ENCODE measurements at places on chromosomes 1 and 21. TPM values are rescaled to one million over a fixed set of nuclear protein-coding genes. Genes with fewer than 3 reads are reported as not detected.

- no peak for DNase-seq
Measured at GRCh38 chr1:19219451-19219850, 9.4 kb upstream of the UBR4 start.

GRCh38 chr1:84834419-84835064 is 58.5 kb downstream of the LPAR3 start:
- DNase-seq, result no peak

DNA sequence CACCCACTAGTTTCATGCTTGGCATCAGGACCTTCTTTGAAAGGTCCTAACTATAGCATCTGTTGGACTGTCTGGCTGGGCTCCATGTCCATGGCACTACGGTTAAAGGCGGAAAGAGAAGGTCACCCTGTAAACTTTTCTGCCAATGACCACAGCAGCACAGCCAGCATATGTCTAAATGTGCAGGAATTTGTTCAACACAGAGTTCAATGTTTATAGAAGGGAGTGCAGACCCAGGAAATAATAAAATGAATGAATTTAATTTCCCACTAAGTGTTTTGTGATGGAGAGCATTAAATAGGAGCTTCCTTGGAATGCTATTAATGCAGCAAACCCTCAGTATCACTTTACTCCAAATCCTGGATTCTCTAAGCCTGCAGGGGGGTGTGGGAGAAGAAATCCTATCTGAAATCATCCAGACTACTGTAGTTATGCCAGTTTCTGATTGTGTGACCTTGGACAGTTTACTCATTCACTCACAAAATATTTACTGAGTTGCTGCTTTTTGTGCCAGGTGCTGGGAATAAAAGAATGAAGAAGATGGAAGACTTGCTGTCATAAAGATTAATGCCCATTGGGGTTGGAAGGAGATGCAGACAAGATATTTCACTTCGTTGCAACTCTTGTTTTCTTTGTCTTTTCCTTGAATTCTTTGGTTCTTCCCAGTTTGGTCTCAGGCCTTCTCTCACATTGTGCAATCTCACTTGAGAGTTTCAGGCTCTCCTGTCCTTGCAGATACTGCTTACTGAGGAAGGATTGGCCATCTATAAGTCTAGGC is 195.0 kb downstream of the ROR1 start:
- DNase-seq, result no peak

DNA sequence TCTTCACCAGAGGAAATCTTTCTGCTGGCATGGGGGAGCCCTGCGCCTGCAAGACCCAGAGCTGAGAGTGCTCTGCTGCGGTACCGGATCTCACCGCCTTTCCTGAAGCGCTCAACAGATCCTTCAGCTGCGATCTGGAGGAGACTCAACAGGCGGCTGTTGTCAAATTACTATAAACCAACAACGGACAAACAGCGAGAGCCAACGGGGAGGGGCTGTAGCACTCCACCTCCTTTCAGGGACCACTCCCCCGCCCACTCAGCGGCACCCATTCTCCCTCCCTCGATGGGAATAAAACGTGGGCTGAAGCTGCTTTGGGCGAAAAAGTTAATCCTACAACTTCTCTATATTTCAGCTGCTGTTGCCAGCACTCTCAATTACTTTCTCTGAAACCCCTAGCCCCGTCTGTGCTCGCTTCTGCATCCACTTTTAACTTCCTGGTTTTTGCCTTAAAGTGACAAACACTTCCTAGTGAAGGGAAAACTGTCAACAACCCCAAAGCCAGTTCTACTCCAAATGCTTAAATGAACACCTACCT is at the start of gene FMO5:
TSS of gene FMO5 (minus strand) at position 147 of the 538 bp plus-strand sequence. CDS start 310 bp downstream, outside the sequence.
- DNase-seq, result peak; percentile 76

DNA sequence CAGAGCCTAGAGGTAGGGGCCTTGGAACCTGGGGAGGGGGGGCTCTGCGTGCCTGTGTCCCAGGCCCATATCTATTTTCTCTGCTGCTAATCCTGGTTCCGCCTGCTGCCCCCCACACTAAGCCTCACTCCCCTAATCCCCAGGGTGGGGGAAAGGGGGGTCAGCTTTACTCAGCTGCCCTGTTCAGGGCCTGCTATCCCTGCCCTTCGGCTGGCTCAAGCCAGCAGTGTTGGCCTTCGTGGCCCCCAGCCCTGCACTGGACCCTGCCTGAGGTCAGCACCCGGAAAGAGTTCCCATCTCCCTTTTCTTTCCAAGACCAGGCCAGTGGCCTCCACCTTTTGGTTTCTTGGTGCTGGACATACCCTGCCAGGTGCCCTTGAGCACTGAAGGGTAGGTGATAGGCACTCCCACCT is 8.4 kb downstream of the ZBTB7B start:
- no peak for DNase-seq

GRCh38 chr1:151534662-151535278 is 5.3 kb upstream of the TUFT1 start:
- DNase-seq, result peak; percentile 80

DNA sequence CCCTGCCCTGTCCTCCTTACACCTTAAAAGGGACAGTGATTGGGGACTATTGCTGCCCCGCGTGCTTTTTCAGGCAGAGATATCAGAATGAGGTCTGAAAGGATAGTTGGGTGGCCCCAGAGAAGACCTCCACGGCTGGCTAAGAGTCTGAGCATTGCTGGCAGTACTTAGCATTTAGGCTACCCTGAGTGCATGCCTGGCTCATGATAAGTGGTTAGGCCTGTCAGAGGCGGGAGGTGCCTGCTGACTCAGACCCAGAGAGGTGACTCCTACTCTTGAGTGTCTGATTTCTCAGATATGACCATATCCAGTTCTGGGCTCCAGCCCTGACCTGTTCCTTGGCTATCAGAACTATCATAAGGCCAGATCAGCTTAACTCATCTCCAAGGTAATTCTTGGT is 213.7 kb downstream of the PBX1 start:
- no peak for DNase-seq

DNA sequence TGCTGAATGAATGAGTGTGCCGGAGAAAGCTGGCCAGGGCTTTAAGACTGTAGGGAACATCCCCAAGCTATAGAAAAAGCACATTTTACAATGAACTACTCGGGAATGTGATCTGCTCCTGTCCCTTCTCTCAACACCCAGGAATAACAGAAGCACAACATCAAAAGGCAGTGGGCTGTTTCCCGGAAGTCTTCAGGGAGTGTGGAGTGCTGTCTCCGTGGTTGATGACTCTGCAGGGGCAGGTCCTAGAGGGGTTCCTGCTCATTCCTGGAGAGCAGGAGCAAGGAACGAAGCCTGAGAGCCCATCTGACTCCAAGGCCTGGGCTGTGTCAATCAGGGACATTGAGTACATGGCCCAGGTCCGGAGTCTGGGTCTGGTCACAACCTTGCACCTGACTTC is 4.9 kb upstream of the IL22RA1 start:
- DNase-seq, result no peak

DNA sequence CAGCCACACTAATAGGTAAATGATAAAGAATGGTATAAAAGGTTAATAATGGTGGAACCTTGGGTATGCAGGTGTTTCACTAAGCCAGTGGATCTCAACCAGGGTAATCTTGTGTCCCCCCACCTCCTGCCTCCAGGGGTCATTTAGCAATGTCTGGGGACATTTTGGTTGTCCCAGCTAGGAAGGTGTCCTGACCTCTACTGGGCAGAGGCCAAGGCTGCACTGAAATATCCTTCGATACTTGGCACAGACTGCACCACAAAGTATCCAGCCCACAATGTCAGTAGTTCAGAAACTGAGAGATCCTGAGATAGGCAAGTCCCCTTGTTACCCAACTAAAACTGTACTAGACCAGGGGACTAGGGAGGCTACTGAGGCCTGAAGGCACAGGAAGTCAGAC is 113.6 kb upstream of the TIAM1 start:
- peak; percentile 48 for DNase-seq

GRCh38 chr1:78334952-78335351 is 155.8 kb upstream of the PTGFR start:
- no peak for DNase-seq

- no peak for DNase-seq
Measured at GRCh38 chr1:228351850-228352249, 54.8 kb downstream of the TRIM11 start.

- no peak for DNase-seq
Measured at GRCh38 chr1:239306426-239306825, 79.9 kb upstream of the CHRM3 start.

GRCh38 chr21:16241016-16241415 is 511.2 kb downstream of the USP25 start:
- no peak for DNase-seq

- no peak for DNase-seq
Measured at GRCh38 chr21:42343556-42343955, 7.2 kb downstream of the TFF2 start.

DNA sequence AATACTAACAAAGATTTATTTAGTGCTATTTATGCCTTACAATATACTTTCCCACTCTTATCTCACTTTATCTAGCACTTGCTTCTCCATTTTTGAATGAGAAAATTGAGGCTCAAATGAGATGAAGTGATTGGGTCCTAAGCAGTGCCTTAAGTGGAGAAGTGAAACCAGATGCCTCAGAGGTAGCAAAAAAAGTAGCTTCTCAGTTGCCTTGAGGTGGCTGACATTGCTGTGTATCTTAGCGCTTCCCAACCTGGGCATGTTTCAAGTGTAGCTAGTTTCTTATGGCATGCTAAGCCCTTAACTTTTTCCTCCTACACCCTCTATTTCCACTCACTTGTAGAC is 390.4 kb downstream of the OMA1 start:
- no peak for DNase-seq

- DNase-seq, result peak; percentile 20
Measured at GRCh38 chr1:26364956-26365355, 7.6 kb downstream of the ZNF683 start.

- DNase-seq, result no peak
Measured at GRCh38 chr1:214842856-214843255, 239.7 kb upstream of the KCNK2 start.

GRCh38 chr1:236888903-236889302 is 93.8 kb downstream of the MTR start:
- no peak for DNase-seq

- DNase-seq, result peak; percentile 77
Measured at GRCh38 chr1:147700042-147701006, 30.0 kb upstream of the ACP6 start.

DNA sequence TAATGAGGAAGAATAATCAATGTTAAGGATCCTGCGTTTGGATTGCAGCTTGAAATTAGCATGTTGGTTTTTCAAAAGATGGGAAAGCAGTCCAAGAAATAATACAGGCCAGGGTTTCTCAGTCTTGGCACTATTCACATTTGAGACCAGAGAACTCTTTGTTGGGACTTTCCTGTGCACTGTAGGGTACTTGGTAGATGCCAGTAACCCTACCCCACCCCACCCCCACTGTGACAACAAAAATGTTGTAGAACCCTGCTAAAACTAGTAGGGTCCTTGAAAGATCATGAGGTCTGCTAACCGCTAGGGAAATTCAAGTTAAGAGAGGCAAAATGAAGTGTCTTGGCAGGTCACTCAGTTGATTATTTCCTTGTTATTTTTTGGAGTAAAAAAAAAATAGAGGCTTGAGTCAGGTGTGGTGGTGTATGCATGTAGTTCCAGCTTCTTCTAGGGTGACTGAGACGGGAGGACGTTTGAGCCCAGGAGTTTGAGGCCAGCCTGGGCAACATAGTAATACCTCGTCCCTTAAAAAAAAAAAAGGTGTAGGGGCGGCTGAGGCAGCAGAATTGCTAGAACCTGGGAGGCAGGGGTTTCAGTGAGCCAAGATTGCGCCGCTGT is 53.3 kb downstream of the SPEN start:
- DNase-seq, result no peak

DNA sequence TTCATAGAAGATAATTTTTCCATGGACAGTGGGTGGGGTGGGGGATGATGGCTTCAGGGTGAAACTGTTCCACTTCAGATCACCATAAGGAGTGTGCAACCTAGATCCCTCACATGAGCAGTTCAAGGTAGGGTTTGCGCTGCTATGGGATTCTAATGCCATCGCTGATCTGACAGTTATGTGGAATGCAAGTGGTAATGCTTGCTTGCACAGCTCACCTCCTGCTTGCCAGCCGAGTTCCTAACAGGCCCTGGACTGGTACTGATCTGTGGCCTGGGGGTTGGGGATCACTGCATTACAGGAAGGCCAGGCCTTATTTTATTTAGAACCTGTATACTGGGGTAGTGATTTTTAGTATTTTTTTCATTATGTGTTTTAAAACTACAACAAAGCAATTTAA is 22.0 kb downstream of the MAN1A2 start:
- DNase-seq, result no peak

DNA sequence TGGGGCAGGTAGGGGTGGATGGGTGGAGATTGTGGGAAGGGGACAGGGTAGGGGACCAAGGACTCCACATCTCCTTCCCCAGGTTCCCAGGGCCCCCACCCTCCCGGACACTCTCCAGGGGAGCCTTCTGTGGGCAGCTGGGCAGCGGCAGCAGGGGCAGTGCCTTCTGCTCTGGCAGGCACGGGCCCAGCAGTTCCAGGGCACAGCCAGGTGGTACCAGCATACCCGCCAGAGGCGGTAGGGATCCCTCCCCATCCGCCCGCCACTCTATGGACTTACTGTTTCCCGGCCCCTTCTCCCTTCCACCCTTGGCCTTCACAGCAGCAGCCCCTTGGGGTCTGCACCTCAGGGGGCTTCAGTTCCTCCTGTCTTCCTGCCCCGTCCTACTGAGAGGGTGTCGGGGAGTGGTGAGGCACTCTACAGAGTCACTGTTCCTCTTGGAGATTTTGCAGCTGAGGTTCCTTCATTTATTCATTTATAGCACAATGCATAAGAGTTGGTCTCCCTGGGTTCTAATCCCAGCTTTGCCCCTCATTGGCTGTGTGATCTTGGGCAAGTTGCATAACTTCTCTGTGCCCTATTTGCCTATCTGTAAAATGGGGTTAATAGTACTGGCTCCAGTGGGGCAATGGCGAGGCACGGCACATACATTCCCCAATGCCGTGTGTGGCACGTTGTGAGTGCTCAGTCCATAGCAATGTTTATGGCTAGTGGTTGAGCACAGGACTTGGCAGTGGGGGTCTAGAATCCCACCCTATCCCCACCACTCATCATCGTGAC is 17.0 kb downstream of the C1orf167 start:
- no peak for DNase-seq

DNA sequence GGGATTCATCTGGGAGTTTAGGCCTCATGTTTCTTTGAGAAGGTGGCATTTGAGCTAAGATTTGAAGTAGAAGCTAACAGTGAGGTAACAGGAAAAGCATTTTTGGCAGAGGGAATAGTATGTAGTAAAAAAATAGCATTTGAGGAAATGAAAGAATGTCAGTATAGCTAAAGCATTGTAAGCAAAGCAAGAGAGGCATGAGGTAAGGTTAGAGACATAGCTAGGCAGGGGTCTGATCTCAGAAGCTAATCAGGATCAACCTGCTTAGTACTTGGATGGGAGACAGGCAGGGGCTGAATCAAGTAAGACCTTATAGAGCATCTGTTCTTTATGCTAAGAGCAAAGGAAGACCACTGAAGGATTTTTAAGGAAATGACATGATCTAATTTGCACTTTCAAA is 4.0 kb downstream of the POLR3C start:
- DNase-seq, result no peak

GRCh38 chr1:29801561-29801973 is 565.2 kb downstream of the PTPRU start:
- DNase-seq, result no peak

LRRC38 gene
- total RNA-seq, result 0.72 TPM

RAP1GAP gene
- 6.4 TPM for total RNA-seq

SMG5 gene
- 100 TPM for total RNA-seq

KPRP gene
- total RNA-seq, result not detected

NUP210L gene
- total RNA-seq, result not detected

RCC2 gene
- total RNA-seq, result 473 TPM

GMEB1 gene
- 17.1 TPM for total RNA-seq

CLCA2 gene
- not detected for total RNA-seq

MYCL gene
- 18.4 TPM for total RNA-seq

TMEM200B gene
- total RNA-seq, result 12.6 TPM

UCK2 gene
- 77.9 TPM for total RNA-seq

C1QA gene
- not detected for total RNA-seq
